ENCODE measurements at places on chromosomes 4 and X.

- no peak for DNase-seq
These were observed 41.5 kb downstream of the GATB start for GRCh38 chr4:151718984-151719955.

GRCh38 chr4:181760560-181760959 is 482.6 kb upstream of the TENM3 start:
- no peak for DNase-seq

- no peak for DNase-seq
These were observed 20.9 kb downstream of the HNRNPD start for GRCh38 chr4:82352825-82353366.

DNA sequence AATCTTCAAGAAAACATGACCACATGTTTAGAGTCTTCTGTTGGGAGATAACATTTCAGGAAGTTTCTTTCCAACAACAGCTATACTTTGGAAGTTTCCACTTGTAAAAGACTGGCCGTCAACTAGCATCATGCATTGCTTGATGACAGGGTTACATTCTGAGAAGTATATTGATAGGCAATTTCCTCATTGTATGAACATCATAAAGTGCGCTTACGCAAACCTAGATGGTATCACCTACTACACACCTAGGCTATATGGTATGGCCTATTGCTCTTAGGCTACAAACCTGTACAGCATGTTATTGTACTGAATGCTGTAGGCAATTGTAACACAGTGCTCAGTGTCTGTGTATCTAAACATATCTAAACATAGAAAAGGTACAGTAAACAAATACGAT is 25.4 kb upstream of the CD40LG start:
- no peak for DNase-seq

DNA sequence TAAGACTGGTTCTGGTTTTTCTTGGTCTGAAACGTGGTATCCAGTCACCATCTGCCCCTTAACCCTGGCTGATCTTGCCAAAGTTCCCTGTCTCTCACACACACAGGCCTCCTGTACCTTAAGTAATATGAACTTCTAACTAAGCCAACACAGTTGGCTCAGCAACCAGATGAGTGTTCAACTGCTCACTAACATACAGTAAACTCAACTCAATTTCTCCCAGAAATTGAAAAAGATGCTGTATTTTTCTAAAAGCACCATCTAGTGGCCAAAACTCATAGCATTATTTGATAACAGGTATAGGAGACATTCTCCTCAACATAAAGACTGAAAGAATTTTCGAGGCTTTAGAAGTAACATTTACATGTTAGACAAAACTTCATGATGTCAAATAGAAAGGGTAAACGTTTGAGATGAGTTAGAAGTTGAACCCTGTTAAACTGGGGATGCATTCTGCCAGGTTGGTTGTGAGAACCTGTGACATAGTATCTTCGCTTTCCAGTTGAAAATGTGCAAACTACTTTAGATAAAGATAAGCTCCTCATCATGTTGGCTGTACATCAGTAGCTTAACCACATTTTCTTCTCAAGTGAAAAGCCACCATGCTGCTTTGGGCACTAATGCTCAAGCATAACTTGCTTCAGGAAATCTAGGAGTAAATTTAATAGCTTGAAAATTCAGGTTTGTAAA is 31.2 kb downstream of the CCNI start:
- DNase-seq = peak; percentile 64

- DNase-seq = no peak
These were observed 118.0 kb downstream of the MANBA start for GRCh38 chr4:102642631-102643298.

DNA sequence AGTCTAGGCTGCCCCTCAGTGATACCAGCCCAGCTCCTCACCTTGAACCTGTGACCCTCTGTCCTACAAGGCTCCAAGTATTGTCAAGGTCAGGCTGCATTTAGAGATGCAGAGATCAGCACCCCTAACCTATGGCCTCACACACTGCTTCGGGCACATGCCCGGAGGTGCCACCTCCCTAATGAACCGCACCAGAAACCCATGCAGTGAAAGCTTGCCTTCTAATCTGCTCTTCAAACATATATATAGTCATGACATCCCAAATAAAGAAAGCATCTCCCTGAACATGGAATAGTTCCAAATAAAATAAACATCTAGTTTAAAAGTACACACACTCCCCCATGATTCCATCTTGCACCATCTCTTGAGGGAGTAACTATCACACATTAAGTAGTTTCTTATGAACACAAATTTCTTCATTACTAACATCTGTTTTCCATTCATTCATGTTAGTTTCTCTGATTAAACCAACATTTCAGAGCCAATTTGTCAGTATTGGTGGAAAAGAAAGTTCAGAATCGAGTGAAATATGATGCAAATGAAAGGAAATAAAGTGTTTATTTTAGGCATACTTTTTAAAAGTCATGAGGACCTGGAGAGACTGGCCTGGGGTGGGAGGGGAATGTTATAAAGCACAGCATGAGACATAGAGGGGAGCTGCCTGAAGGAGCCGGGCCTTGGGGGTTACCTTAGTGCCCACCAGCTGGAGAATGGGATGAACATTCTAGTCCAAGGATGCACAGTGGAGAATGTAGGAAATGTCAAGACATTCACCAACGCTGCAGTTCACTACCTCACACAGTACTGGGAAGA is 19.2 kb downstream of the CC2D2A start:
- no peak for DNase-seq

DNA sequence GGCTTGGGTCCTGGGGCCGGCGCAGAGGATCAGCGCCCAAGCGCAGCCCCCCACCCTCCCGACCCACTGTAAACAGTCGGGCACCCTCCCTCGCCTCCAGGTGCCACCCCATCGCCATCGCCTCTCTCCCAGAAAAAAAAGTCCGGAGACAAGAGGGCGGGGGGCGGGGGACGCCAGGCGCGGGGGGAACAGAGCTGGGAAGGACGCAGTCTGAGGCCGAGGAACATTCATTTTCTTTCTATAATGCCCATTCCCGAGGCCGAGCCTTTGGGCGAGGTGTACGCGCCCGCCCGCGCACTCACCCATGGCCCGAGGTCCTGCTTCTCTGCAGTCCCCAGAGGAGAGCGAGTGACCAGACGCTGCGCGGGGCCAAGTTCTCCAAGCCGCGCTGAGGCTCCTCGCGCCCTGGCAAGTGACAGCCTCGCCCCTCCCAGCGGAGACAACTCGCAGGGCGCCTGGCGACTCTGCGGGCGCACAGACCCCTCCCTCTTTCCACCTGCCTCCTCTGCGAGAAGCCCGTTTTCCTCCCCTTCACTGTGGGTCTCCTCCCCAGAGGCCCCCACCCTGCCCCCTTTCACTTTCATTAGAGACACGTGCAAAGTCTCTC is 63.5 kb upstream of the WDR17 start:
- DNase-seq = no peak

DNA sequence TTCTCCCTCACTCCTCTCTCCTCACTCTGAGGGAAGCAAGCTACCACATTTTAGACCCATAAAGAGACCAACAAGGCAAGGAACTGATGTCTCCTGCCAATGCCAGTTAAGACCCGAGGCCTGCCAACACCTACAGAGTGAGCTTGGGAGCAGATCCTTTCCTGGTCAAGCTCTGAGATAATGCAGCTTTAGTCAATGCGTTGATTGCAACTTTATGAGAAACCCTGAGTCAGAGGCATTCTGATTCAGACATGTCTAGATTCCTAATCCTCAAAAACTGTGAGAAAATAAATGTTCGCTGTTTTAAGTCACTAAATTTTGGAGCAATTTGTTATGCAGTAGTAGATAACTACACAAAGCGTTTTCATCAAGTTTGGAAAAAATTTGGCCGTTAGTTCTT is 115.5 kb downstream of the JADE1 start:
- no peak for DNase-seq

- no peak for DNase-seq
These were observed 48.3 kb upstream of the HPGDS start for GRCh38 chr4:94390804-94391410.

DNA sequence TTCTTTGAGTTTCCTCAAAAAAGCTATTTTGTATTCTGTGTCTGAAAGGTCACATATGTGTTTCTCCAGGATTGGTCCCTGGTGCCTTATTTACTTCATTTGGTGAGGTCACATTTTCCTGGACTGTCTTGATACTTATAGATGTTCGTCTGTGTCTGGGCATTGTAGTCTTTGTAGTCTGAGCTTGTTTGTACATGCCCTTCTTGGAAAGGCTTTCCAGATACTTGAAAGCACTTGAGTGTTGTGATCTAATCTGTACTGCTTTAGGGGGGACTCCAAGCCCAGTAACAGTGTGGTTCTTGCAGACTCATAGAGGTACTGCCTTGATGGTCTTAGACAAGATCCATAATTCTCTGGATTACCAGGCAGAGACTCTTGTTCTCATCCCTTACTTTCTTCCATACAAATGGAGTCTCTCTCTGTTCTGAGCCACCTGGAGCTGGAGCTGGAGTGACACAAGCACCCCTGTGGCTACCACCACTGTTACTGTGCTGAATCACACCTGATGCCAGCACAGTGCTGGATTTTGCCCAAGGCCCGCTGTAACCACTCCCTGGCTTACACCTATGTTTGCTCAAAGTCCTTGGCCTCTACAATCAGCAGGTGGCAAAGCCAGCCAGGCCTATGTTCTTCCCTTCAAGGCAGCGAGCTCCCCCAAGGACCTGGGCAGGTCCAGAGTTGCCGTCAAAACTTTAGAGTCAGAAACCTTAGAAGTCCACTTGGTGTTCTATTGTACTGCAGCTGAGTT is 72.3 kb upstream of the EFHC2 start:
- DNase-seq = no peak

DNA sequence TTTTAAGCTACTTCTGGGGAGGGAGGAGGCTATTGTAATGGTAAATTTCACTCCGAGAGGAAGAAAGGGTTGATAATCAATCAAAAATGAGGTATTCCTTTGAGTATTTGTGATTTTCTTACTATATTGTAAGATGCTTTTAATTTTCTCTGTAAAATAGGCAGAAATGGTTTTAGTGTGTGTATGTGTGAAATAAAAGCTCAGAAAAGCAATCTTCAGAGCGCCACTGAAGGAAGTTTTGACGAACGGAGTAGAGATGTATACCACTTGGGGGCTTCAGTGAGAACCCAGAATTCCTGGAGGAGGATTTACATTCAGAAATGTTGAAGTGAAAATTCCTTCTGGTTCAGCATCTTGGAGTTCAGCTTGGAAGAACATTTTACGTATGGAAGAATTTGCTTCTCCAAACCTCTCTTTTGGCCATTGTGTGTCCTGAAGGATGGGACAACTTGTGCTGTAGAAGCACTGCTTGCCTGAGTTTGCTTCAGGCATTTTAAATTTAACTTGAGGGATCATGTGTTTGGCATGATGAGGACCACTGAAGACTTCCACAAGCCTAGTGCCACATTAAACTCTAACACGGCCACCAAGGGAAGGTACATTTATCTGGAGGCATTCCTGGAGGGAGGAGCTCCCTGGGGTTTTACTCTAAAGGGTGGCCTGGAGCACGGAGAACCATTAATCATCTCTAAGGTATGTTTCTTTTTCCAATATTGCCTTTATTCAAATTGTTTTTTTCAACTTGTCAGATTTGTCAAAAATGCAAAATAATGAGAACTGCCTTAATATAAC is 695 bp downstream of the SHROOM3 start:
- DNase-seq = no peak

DNA sequence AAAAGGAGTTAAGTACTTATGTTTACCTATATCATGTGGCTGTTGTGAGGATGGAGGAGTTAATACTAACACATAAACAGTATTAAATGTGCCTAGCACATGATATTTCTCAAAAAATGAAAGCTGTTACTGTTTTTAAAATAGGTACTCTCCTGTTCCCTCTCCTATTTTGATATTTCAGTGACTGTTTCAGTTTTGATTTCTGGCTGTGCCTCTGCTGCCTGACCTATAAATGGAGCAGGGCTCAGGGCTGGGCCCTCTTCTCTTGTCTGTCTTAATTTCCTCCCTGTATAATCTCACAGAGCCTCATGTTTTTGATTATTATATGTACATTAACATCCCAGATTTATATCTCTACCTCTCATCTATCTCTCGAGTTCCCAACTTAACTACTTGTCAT is 93.3 kb downstream of the UGT8 start:
- no peak for DNase-seq

- DNase-seq = no peak
These were observed 47.2 kb downstream of the UGT2B11 start for GRCh38 chr4:69167300-69167699.

DNA sequence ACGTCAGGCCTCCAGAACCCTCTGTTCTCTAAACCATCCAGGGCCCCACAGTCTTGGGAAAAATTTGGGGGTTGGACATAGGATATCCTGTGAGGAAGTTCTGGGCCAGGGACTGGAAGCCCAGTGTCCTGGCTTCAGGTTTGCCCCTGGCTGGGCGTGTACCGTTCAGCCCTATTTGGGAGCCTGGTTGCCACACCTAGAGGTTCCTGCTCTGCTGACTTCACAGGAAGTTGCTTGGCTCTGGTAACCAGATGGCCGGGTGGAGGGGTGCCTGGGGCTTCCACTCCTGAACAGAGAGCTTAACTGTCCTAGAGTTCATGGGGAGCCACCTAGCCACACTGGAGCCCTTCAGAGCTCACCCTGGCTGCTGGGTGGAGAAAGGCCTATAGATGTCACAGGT is 1.1 kb downstream of the TAFAZZIN start:
- peak; percentile 55 for DNase-seq

Measured in CD4-positive, alpha-beta T cell treated with Interleukin-4 for 1 hour (primary cell).